Natural killer cell (primary cell): ENCODE measurements at places on chromosomes 4 and X.

- DNase-seq, result no peak
These were observed 32.8 kb upstream of the NOCT start for GRCh38 chr4:138982754-138983153.

- no peak for DNase-seq
These were observed 132.0 kb upstream of the TET2 start for GRCh38 chr4:105014635-105015034.

DNA sequence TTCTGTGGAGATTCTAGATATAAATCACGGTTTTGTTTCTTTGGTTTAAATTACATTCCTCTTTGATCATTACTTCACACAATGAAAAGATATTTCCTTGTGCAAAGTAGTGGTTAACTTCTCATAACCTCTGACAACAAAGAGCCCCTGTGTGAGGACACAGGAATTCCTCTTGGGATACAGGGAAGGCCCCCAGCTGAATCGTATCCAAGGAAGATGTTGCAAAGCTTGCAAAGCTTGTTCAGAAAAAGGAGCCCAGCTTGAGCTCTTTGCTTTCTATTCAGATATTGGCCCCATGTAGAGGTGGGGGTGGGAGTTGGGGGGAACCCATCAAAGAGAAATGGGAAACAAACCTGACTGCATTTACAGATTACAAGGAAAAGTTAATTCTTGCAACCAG, 145.7 kb downstream of the RELL1 start:
- no peak for DNase-seq

DNA sequence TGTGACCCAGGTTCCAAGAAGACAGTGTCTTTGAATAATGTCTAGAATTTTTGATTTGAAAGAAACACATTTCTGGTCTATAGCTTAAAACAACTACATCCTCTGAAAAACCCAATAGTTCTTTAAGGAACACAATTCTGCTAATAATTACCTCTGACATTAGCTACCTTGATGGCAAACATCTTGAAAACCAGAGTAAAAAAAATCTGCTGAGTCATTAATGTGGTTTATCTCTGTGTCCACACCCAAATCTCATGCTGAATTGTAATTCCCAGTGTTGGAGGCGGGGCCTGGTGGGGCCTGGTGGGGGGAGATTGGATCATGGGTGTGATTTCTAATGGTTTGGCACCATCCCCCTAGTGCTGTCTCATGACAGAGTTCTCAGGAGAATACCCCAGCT, 1233.8 kb downstream of the NLGN4X start:
- no peak for DNase-seq

DNA sequence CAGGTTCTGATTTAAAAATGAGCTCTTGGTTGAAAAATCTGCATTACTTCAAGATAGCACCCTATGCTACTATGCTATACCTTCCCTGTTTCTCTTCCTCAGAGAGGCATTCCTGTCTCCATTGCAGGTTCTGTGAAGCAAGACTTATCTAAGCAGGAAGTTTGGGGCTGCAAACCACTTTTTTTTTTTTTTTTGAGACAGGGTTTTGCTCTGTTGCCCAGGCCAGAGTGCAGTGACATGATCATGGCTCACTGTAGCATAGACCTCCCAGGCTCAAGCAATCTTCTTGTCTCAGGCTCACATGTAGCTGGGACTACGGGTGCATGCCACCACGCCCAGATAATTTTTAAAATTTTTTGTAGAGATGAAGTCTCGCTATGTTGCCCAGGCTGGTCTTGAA, 4.0 kb upstream of the CCNG2 start:
- DNase-seq, result no peak

DNA sequence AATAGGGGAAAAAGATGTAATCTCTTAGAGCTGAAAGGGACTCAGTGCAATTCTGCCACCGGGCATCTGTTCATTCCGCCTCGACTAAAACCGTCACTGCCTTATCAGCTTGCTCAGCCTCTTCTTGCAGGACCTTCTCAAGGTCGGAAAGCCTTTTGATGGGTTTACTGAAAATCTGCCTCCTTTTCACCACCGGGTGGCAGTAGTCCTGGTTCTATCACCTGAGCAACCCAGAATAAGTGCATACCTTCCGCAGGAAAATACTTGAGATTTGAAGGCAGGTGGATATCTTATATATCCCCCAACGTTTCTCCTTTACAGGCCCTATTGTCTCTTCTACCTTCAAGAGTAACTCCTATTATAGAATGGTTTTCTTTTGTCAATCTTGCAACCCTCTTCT, 103.4 kb upstream of the PAK3 start:
- peak; percentile 60 for DNase-seq

DNA sequence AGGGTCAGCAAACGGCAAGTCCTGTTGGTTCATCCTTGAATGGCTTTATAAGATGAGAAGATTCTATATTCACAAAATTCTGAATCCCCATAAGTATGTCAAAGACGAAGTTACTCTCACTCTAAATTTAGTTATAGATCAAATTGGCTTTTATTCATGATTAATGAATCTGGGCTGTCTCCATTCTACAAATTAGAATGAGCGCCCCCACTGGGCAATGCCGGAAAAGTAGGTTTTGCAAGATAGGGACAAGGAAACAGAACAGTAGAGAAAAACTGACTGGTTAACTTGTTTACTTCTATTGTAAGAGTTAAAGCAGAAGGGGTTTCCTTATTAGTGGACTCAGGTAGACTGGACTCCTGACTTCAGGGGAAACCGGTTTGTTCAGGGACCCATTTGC, 100.3 kb downstream of the F11 start:
- DNase-seq, result no peak

DNA sequence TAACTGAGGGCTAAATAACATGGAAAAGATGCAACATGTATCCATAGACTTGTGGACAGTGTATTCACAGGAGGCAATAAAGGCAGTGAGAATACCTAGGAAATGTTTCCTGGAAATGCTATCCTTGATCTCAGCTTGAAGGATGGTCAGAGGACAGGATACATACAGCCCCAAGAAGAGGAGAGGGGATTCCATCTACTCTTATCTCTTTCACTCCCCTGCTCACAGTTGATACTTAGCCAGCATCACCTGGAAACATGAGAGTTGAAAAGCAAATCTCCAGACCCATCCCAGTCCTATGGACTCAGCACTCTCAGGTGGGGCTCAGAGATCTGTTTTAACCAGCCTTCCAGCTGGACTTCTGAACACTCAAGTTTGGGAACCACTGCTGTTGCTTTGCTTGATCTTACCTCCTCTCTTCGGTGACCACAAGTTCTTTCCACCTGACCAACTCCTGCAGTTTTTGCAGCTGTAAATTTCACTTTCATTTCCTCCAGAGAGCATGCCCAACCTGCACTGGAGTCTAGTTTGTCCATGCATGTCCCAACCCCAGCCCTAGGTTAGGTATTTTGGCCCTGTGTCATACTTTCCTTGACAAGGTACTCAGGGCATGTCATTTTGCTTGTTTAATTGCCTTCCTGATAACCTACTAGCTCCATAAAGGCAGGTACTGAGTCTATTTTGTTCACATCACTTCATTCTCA, 10.4 kb downstream of the RELL1 start:
- no peak for DNase-seq

DNA sequence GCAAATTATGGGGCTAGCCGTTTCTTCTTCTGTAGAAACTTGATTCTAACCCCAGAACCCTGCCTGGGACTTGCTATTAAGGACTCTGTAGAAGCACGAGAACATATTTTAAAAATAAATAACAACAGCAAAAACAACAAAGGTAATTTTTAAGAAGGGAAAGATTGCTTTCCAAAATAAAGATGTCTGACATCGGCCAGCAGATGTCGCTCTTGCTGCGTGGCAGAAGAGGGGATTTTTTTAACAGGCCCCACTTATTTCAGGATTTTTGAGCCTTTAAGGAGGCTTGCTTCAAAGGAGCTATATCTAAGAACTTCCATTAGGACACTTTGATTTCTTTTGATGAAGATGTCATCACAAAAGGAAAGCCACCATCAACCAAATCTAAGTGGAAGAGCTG, 62.8 kb upstream of the EGFL6 start:
- DNase-seq, result peak; percentile 76

- DNase-seq, result no peak
These were observed 356.5 kb downstream of the PDGFC start for GRCh38 chr4:156615066-156615531.

- DNase-seq, result no peak
These were observed 16.0 kb downstream of the RTL3 start for GRCh38 chrX:78643096-78643495.

- no peak for DNase-seq
These were observed 1089.8 kb downstream of the FAT4 start for GRCh38 chr4:126404549-126404948.

DNA sequence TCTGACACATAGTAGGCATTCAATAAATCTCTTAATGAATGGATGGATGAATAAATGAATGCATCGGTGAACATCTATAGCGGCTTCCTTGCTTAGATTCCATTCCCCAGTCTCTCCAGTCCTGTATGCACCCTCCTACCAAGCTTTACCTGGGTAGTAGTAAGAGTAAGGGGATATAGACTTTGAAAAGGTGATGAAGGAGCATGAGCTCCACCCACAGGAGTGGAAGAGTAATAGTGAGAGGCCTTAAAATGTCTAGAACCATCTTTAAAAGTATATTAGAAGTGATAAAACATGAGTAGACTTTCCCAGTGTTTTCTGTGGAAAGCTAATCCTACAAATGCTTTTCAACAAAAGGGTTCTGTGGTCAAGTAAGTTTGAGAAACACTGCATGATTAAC, 35.5 kb upstream of the GPC3 start:
- peak; percentile 3 for DNase-seq

- no peak for DNase-seq
These were observed 7.0 kb downstream of the SPP1 start for GRCh38 chr4:87982446-87983010.

GRCh38 chr4:548976-549375, 27.1 kb downstream of the TMEM271 start:
- no peak for DNase-seq

DNA sequence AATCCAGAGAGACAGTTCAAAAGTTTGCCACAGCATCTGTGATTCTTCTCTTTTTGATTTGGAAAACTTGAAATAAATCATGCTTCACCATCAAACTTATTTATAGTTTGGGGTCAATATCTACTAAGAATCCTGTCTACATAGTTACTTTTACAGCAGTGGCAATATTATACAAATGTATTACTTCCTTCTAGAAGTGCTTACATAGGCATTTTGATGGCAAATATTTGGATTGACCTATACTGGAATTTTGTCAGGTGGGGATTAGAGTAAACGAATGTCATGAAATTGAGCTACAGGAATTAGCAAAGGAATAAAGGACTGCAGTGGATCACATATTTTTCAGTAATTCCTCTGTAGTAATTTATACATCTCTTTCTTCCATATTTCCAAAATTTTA, 1885.5 kb upstream of the ADGRL3 start:
- DNase-seq, result no peak

- DNase-seq, result no peak
These were observed 1180.0 kb upstream of the TENM3 start for GRCh38 chr4:181063212-181063611.

- DNase-seq, result no peak
These were observed 77.1 kb downstream of the EIF4E start for GRCh38 chr4:98851806-98852205.

DNA sequence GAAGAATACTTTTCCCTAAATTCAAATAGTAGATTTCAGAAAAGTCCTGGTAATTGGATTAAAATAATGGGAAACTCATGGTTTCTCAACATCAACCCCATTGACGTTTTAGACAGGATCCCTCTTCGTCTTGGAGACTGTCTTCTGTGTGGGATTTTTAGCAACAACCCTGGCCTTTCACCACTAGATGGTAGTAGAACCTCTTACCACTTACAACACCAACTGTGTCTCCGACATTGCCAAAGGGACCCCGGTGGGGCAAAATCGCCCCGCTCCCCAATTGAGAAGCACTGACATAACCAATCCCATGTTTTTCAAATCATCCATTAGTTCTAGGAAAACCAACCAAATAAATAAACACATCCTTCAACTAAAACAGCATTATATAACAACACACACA, 16.9 kb upstream of the ANOS1 start:
- peak; percentile 47 for DNase-seq

- DNase-seq, result no peak
These were observed 68.9 kb downstream of the SH2D1A start for GRCh38 chrX:124415115-124415800.

DNA sequence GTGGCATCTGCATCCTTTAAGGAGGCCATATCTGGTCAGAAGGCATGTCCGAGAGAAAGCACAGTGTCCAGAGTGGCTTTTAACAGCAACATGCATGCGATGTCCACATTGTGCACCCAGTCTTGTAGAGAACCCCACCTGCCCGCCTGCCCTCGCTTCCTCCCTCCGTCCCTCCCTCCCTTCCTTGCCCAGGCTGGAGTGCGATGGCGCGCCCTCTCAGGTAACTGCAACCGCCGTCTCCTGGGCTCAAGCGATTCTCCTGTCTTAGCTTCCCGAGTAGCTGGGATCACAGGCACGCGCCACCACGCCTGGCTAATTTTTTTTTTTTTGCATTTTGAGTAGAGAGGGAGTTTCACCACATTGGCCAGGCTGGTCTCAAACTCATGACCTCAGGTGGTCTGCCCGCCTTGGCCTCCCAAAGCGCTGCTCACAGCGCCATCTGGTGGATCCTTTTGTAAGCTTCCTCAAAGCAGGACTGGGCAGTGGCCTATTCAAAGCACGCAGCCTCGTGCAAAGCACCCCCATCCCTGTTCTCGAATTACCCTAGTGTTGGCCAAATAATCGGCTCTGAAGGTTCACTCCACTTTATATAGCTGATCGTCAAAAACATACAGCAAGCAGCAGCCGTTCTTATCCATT, 15.0 kb downstream of the BRCC3 start:
- peak; percentile 17 for DNase-seq
